K562 (cell line): ENCODE measurements at places on chromosomes 5 and 9.

DNA sequence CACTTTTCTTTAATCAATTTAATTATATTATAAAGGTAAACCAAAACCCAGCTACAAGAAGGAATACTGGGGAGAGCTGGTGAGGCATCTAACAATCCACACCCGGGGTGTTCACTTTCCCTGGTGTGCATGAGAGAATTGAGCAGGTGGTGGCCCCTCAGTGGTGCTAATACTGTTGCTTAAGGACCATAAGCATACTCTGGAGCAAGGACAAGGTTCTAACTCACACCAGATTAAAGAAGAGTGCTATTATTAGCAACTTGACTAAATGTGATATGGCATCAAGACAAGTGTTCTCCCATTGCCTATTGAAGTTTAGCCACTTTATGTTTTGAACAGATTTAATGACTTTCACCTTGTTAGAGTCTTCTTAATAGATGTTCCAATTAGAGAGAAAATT, 8.8 kb downstream of the RGS7BP start:
- no peak for DNase-seq

DNA sequence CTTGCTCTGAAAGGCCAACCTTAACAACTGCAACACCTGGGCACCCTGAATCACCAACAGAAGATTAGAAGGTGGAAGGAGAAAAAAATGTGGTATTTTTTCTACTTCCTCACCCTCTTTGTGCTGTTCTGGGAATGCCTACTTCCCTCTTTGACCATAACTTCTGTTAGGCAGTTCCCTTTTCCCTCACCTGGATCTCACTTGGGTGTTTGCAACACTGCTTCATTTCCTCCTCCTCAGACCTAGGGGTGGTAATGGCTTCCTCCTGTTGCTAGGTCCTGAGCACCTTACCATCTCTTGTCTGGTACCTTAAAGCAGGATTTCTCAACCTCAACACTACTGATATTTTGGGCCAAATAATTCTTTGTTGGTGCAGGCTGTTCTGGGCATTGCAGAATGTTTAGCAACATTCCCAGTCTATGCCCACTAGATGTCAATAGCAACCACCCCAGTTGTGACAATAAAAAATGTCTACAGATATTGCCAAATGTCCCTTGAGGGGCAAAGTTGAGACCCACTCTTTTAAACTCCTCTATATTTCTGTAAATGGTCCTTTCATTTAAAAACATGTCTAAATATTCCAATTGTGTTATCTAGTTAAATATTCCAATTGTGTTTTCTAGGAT, 300.0 kb upstream of the VLDLR start:
- no peak for DNase-seq

DNA sequence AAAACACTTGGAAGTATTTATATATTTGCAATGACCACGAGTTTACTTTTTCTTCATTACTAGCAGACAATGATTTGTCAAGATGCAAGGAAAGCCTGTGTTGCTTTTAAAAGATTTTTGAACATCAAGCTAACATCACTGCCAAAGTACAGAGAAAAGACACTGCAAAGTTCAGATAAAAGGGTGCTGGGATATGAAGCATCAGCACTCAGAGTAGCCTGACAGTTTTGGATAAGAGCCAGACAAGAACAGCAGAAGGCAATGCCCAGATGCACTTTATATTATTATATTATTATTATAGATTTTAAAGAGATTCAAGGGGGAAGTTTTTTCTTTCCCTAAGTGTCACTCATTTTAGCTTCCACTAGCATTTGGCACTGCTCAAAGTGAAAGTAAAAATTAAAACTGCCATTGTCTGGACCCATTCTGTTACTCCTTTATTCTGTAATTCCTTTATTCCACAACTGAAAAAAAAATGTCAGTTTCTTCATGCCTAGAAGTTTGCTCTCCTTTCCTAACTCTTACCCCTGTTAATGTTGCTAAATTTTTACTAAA, 240.6 kb downstream of the EFNA5 start:
- DNase-seq, result no peak

GRCh38 chr9:124758061-124758460, 13.1 kb downstream of the NR6A1 start:
- DNase-seq, result no peak

GRCh38 chr5:32767948-32768467, 56.9 kb downstream of the NPR3 start:
- no peak for DNase-seq

DNA sequence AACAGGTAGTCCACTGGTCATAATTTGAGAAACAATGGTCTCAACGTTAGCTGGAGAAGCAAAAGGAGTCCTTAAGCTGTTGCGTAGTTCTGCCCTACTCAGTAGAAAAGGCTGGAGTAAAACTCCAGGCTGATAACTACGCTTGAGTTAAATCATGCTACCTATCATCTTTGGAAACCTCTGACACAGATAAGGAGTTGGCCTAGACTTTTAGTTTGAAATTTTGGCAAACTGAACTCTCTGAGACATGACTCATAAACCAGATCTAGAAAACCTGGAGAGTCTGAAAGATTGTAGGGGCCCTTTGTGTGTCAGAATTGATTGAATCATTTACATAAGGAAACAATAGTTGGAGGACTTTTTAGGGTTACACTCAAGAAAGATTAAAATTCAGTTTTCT, 26.3 kb downstream of the NMUR2 start:
- DNase-seq, result no peak

- no peak for DNase-seq
These were observed 155.0 kb downstream of the GNAQ start for GRCh38 chr9:77876590-77876989.

DNA sequence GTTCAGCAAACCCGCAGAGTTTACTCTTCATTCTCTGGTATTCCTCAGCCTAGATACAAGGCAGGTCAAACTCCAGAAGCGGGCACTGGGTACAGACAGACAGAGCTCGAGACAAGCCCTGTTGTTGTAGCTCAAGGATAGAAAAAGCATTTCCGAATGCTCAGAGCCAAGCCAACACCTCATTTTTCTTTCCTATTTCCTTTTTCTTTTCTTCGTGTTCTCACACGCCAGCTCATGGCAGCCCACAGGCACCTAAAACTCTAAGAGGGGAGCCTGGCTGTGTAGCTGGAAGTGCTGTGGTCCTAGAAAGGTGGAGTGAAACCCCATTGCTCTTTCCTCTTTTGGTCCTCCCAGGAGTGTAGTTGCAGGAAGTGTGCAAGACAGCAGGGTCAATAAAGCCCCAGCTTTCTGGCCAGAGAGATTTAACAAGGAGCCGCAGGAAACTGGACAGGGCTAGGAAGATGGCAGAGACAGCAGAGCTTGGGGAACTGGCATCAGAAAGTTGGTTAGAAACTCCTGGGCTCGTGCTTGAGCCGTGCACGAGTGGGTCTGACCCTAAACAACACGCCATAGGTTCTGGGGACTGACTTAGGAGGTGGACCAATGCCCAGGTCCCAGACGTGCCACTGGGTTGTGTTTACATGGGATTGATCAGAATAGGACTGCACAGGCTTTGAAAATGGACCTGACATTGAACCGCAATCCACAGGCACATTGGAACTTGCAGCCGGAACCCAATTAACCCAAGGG, 41.6 kb downstream of the ADAMTS2 start:
- no peak for DNase-seq

DNA sequence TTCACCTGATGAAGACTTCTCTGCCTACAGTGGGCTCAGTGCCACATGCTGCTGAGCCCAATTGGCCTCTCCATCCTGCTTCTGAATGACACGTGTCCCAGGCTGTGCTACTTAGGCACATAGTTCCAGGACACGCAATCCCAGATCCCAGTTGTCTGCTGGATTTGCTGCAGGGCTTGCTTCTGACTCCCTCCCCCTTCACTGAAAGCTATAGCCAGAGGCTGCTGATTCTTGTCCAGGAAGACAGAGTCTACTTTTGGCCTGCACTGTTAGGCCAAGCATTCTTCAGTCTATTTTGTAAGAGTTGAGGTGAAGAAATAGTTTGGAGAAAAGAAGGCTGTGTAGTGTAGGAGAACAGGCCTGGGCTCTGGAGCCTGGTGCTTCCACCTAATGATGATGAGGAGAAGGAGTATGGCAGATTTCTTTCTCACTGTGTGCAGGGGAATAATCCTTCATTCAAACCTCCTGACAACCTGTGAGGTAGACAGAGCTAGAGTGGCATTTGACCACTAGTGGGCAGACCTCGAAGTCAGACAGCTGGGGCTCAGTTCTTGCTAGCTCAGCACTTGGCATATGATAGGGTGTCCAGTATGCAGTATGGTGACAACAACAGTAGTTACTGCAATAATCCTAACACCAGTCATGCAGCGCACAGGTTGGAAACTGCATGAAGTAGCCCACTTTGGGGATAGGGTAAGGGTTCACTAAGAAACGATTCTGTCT, 19.5 kb upstream of the ASPN start:
- peak; percentile 31 for DNase-seq

DNA sequence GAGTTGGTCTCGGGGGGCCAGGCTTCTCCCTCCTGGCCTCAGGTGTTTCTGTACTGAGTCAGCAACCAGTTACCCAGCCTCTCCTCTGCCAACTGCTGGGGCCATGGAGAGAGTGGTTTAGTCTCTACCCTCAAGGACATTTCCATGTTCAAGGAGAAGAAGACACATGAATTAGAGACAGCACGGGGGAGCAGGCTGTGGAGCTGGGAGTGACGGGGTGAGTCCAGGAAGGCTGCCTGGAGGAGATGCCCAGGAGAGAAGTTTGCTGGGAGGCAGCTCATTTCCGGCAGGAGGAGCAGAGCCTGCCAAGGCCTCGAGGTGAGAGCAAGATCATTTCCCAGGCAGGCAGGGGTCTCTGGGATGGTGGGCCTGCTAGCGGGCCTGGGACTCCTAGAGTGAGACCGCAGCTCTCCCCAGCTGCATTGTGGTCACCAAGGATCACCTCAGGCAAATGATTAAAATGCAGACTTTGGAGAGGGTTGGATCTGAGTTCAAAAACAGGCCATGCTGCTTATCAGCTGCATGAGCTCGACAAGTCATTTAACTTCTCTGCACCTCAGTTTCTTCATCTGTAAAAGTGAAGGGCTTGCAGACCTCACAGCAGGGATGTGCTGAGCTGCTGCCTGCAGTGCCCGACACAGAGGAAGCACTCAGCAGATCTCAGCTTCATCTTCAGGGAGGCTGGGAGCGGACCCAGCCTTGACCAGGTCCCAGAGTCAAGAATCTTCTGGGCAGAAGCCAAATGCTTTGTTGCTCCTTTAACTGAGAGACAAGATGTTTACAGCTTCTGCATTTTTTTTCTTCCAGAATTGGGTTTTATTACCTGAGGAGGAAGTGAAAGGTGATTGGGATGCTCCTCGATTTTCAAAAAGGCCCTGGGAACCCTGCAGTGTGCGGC, 35.2 kb downstream of the NEK6 start:
- no peak for DNase-seq

DNA sequence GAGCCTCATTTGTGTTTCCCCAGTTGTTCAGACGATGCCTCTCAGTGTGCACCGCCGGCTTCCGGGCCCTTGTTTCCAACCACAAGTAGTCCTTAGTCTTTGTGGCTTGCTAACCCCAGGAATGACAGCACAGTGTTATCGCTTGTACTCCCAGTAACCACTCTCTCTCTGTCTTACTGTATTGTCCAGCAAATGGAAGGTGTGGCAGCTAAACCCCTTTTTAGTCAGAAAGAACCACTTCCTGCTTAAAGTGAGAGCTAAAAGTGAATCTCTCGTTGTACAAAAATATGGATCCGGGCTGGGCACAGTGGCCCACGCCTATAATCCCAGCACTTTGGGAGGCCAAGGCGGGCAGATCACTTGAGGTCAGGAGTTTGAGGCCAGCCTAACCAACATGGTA, 61.3 kb downstream of the ENC1 start:
- DNase-seq, result peak; percentile 59

- DNase-seq, result no peak
These were observed 550 bp downstream of the IFNE start for GRCh38 chr9:21481470-21482056.

DNA sequence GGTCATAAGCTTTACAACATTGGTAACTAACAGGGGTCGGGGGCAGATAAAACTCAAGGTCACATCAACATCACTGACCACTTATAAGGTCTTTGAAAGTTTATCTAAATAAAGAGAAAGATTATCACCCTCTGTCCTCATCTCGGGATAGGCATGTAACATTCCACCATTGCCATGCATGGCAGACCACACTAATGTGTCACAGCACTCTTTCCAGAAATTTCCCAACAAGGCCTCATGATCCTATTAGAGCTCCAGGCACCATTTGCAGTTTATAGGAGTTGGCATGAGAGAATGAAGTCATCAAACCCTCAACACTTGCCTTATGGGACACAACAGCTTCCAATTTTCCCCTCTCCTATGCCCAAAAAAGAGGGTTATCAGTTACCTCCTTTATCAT, 31.9 kb upstream of the ZNF622 start:
- DNase-seq, result no peak

DNA sequence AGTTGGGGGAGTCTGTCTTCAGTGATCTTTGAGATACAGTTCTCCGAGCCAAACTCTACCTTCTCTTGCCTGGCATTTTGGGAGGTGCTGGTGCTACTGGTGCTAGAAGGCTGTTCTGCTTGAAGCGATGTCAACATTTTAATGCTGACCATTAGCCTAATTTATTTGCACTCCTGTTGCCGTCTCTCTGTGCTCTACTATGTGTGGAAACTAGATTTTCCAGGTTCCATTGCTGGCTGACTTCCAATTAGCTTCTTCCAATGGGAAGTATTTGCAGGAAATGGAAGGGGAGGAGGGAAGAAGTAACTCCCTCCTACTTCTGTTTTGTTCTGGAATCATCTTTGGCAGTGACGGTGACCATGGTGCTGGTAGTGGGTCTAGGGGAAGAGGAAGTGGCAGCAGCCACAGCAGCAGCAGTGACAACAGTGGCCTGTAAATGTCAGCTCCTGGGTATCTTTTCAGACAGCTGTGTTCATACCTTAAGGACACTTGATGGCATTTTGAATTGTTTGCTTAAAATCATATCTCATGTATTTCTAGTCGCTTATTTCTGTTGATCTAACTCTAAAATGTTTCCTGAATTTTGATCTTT, 7.9 kb downstream of the TXNDC8 start:
- no peak for DNase-seq

DNA sequence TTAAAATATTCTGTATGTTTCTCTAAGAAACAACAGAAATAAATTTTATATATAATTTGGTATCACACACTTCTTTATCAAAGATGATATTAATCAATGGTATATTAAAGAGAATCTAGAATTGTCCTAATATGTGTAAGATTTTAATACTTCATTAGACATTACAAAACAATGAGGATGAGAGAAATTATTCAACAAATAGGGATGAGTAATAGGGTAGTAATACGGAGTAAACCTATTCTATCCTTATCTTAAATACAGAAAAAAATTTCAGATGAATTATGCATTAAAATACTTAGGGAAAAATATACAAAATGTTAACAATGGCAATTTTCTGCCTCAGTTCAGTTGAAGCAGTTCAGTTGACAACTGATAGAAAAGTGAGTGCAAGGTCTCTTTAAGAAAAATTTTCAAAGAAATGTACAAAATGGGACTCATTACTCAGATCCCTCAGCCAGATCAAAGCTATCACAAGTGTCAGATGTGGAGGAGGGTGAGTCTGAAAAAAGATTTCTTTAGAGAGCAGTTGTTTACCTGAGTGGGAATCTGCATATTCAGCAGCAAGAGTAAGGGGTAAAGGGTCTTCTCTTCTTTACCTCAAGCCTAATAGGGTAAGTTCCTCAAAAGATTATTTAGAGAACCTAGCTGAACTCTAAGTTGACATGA, 56.7 kb upstream of the GCNT4 start:
- no peak for DNase-seq

GRCh38 chr5:41156739-41157138, 56.6 kb downstream of the C6 start:
- no peak for DNase-seq
